Right hindlimb (tissue), 1 donor: ENCODE measurements at places on chromosomes 2 and 18.

DNA sequence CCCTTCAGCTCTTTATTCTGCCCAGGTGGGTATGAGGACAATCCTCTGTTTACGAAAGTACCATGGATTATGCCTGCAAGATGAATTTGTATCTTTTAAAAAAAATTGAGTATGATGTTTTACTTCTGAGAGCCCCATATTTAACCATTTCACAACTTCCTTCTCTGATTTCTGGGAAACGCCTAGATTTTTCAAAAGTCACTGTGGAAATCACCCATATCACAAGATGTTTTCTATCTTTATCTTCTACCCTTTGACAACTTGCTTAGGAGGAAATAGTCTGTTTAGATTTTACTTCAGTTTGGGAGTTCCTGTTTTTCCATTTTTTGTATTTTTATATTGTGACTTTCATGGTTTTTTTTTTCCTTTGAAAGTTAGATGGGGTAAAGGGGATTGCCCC, 53.0 kb downstream of the ICOS start:
- DNase-seq: no peak

GRCh38 chr2:95760806-95761525, 169.2 kb downstream of the TRIM43 start:
- DNase-seq: no peak

- no peak for DNase-seq
Measured at GRCh38 chr18:37671530-37671929, 105.9 kb upstream of the CELF4 start.

- DNase-seq: no peak
Measured at GRCh38 chr2:134433979-134434378, 180.1 kb downstream of the MGAT5 start.

GRCh38 chr2:69584127-69584889, 59.2 kb downstream of the AAK1 start:
- no peak for DNase-seq

- DNase-seq: peak; percentile 10
Measured at GRCh38 chr2:239677453-239678185, 276.8 kb upstream of the HDAC4 start.
